ENCODE measurements at places on chromosomes 5 and 9.

- DNase-seq, result no peak
Observed at GRCh38 chr9:86163503-86163902, 64.1 kb upstream of the GOLM1 start.

DNA sequence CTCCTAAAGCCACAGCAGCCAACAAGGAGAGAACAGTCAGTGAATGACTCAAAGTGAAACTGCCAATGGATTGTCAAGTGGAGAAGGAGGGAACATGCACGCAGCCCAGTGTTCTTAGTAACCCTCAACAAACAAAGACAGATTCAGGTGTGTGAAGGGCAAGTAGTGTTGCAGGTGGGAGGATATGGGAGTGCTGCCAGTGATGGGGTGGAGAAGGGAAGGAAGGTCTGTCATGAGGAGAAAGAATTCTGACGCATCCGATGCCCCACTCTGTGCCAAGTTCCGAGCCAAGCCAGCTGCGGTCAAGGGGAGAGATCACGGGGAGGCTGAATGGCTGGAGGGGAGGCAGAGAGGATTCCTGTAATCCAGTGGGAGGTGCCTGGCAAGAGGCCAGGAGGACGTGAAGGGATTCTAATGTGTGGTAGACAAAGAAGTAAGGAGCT is 56.5 kb downstream of the CAST start:
- no peak for DNase-seq

DNA sequence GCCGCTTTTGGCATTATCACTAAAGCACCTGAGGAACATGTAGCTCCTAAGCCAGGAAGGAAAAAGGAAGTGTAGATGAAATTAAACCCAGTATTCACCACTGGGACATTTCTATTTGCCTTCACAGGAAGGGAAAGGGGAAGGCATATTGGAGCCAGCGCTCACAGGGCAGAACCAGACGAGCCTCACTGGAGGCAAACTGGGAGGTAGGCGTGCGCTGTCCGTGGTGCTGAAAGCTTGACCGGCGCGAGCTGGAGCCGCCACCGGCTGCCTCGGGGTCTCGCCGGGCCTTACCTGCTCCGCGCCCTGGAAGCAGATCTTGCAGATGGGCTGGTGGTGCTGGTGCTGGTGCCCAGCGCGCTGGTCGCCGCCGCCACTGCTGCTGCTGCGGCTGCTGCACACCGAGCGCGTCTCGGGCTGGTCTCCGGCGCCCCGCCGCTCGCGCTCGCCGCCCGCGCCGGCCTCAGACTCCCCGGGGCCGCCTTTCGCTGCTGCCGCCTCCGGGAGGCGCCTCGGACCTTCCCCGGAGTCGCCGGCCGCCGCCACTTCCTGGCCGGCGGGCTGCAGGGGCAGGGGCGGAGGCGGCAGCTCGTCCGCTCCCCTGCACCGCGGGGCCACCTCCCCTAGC is 732 bp downstream of the MARCHF11 start:
- DNase-seq, result peak; percentile 60

- no peak for DNase-seq
Observed at GRCh38 chr5:55681301-55681700, 30.8 kb downstream of the SLC38A9 start.

GRCh38 chr5:76492819-76493189 is 89.7 kb downstream of the IQGAP2 start:
- DNase-seq, result no peak

- peak; percentile 41 for DNase-seq
Observed at GRCh38 chr5:160083501-160083900, 35.7 kb downstream of the PWWP2A start.

GRCh38 chr9:72633966-72634365 is 112.6 kb downstream of the TMC1 start:
- DNase-seq, result peak; percentile 69

GRCh38 chr5:149799119-149799623 is 69.1 kb downstream of the PPARGC1B start:
- peak; percentile 90 for DNase-seq

GRCh38 chr5:94771742-94772141 is 153.3 kb downstream of the SLF1 start:
- DNase-seq, result no peak

DNA sequence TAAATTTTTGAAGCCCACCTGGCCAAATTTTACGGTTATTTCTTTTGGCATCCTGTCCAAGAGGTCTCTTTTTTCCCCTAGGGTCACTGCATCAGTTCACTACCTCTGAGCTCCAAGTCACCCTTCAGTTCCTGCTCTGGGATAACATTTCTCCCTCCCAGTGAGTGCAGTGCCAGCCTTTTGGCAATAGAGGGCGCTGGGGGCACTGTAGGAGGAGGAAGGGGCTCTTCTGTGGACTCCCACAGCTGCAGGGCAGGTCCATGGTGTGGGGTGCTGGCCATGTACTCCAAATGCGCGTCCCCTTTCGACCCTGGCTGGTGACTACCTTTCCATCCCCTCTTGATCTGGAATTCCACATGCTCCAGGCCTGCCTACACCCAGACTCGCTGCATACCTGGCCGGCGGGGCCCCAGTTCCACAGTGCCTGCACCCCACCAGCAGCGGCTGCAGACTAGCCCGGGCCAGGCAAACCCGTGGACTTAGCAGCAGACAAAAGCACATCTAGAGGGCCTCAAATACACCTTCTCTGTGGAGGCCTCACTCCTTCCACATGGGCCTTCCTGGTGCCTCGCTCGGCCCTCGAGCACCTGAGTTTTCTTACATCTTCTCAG is 20.3 kb upstream of the NINJ1 start:
- DNase-seq, result no peak

DNA sequence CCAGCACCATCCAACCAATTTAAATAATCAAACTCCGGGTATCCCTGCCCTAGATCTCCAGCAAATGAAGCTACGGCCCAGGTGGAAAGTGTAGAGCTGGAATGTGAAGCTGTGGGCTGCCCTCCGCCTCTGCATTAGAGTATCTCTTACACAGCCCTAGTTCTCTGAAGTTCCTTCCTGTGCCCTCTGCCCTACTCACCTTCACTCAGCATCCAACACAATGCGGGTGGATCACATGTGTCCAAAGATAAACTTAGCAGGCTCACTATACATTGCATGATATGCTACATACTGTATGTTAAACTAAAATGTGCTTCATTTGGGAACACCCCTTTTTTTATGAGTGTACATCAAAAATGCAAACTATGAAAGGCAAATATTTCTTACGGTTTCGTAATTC is 70.0 kb upstream of the RAD23B start:
- DNase-seq, result no peak

DNA sequence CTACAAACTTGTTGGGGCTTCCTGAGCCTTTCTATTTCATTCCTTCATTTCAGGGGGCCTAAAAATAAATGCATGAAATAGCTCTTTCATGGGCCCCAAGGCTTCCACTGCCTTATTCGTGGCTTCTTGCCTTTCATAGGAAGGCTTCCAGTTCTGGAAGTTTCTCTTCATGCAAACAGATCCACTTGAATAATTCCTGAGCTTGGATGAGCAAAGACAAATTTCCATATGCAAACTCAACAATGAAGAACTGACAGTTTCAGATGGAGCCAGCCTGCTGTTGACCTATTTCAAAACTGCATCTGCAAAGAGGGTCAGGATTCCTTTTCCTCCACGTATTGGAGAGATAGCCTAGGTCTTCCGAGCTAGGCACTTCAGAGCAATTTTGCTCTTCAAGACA is 142.1 kb downstream of the MLLT3 start:
- no peak for DNase-seq

- no peak for DNase-seq
Observed at GRCh38 chr5:167900340-167900935, 391.0 kb upstream of the WWC1 start.

- DNase-seq, result no peak
Observed at GRCh38 chr9:131807144-131807983, 67.5 kb upstream of the RAPGEF1 start.

- DNase-seq, result no peak
Observed at GRCh38 chr5:125813221-125813974, 609.8 kb upstream of the GRAMD2B start.

DNA sequence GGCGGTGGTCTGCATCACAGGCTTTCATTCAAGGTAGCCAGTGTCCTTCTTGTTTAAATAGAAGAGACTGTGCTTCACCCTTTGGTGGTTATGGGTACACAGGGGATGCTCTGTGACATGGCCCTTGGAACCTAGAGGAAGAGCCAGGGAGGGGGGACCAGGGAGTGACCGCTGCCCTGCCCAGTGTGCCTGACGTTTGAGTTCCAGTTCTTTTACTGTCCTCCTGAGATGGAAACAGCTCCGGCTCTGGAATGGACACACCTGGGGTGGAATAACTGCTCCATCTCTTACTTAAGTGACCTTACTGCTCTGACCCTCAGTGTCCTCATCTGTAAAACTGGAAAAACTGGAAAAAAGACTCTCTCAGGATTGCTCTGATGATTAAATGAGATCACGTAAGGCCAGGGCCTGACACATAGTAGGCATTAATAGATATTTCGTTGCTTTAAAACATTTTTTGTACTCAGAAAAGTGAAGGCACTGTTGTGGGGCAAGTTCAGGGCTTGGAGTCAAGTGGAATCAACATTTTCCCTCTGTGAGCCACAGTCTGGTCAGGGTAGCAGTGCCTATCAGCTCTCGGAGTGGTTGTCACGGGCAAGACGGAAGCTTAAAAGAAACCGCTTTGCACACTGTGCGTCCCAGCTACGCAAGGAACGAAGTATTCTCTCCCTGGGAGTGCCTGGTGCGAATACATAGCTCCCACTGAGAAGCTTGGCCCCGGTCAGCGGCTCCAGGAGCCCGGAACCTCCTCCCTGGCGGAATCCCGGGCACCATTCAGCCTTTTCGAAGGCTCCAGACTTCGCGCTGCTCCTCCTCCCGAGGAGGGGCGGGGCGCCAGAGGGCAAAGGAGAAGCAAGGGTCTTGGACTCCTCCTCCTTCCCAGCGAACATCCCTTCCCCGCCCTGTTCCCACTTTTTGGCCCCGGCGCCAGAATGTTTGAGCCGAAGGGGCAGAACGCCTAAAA is 5.8 kb downstream of the POU4F3 start:
- DNase-seq, result no peak

GRCh38 chr9:6805532-6805931 is 47.8 kb downstream of the KDM4C start:
- DNase-seq, result peak; percentile 68

- DNase-seq, result no peak
Observed at GRCh38 chr9:29751226-29751625, 2177.9 kb upstream of the C9orf72 start.

- no peak for DNase-seq
Observed at GRCh38 chr9:14542071-14542470, 151.2 kb downstream of the ZDHHC21 start.

DNA sequence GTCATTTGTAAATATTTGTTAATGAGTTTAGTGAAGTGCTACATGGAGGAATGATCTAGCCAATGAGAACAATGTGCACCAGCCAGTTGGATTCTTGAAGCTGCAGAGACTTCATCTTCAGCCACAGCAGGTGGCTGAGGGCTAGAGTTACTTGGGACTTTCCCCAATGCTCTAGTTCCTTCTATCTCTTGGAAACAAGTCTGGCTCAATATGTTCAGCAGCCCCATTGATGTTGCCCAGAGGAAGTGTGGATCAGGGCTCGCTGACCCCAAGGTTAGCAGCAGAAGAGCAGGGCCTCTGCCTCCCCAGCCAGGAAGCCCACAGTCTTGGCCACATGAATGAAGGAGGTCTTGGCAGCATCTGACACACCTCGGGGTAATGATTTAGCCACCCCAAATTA is 117.5 kb downstream of the SLC1A3 start:
- no peak for DNase-seq

- DNase-seq, result no peak
Observed at GRCh38 chr9:134272302-134273023, 53.8 kb upstream of the RXRA start.

DNA sequence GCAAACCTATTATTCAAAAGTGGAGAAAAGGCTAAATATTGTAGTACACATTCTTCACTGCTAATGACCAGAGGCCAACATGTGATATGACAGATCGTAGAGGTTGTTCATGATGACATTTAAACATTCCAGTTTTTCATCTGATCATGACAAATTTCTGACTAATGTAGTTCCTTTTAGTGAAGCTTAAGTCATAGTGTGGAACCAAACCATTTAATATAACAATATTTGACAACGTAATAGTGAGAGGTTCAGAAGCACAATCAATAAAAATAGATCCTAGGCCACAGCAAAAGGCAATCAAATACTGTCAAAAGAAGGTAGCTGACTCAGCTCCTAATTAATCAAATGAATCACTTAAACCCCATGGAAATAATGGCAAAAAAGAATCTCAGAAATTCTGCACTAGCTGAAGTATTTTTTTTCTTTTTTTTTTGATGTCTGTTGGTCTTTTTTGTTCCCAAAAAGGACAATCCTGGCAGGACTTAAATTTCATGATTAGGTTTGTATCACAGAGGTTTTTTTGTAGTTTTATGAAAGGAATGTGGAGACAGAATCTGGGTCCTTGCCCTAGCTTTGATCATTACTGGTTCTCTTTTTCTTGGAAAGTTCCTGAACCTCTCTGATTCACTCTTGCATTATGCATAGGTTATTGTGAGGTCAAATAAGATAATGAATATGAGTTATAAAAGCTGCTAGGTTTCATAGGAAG is 795.0 kb downstream of the DTWD2 start:
- no peak for DNase-seq

GRCh38 chr9:70466976-70467561 is 52.6 kb upstream of the KLF9 start:
- DNase-seq, result peak; percentile 94
